ENCODE measurements at places on chromosomes 12 and 14.

GRCh38 chr12:3101309-3102024 lies 24.3 kb downstream of the TSPAN9 start:
- DNase-seq, result no peak

GRCh38 chr12:88625356-88625755 lies 45.1 kb upstream of the KITLG start:
- no peak for DNase-seq

DNA sequence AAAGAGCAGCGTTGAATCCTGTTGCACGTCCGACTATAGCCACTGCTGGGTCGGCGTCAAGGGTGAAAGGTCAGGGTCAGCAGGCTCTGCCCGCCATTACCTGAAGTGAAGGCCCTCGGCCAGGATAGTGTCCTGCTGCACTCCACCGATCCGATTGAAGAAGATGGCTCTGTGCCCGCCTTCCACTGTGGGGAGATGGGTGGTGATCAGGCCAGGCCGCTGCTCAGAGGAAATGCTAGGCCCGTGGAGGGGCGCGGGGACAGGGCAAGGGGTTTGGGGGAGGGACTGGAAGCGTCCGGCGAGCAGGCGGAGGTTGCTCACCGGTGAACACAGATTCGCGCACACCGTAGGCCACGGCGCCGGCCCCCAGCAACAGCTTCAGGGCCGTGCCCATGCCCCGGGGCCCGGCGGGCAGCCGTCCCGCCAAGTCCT lies 352 bp downstream of the PHB2 start:
- no peak for DNase-seq

DNA sequence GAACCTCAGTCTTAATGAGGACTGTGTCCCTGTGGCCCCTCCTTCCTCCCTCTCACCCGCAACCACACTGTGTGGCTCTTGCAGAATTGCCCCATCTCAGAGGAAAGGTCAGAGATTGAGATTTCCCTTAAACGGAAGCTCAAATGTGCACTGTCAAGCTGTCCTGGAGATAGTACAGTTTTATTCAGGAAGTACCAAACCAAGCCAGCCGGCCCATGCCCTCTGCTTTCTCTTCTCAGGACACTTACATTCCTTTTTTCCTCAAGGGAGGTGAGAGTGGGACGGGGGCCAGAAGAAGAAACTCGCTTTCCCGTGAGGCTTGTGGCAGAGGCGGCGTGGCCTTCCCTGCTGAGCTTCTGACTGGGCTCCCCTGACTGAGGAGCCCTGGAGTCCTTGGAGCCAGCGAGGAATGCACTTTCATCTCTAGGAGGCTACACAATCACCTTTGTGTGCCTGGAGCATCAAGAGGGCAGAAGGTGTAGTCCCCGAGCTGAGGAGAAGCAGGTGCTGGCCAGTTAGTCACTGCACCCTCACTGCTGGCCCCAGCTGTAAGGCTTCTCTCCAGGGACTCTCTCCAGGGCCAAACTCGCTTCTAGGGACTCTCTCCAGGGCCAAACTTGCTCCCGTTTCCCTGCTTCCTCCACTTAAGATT lies 24.1 kb upstream of the ATP2A2 start:
- DNase-seq, result no peak

DNA sequence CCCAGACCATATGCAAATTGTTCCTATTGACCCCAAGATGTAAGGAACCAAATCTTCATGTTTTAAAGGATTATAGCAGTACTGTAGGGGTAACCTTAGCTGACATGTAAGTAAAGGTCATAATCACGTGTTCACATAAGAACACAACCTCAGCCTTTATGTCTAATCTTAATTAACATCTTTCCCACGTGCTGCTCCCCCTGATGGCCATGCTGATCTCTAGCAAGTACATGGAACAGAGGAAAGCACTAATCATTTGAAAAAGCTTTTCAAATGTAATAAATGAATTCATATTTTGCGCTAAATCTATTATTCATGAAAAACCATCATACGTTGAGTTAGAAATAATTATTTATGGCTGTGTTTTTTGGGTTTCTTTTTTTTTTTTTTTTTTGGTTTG lies 30.5 kb upstream of the ITPR2 start:
- DNase-seq, result no peak

DNA sequence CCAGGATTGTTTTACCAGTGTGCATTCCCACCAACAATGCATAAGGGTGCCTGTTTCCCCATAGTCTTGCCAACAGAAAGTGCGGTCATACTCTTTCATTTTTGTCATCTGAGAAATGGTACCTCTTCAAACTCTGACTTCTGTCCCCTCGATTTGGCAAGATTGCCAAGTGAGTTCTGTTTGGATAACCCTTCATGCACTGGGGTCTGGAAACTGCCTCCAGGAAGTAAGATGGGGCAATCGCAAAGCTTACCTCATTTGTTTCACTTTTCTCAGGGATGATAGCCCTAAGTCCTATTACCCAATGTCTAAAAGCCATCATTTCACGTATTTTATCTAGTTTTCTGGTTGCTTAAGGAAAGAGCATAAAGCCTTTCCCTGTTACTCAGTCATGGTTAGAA lies 28.6 kb upstream of the NR1H4 start:
- DNase-seq, result no peak

DNA sequence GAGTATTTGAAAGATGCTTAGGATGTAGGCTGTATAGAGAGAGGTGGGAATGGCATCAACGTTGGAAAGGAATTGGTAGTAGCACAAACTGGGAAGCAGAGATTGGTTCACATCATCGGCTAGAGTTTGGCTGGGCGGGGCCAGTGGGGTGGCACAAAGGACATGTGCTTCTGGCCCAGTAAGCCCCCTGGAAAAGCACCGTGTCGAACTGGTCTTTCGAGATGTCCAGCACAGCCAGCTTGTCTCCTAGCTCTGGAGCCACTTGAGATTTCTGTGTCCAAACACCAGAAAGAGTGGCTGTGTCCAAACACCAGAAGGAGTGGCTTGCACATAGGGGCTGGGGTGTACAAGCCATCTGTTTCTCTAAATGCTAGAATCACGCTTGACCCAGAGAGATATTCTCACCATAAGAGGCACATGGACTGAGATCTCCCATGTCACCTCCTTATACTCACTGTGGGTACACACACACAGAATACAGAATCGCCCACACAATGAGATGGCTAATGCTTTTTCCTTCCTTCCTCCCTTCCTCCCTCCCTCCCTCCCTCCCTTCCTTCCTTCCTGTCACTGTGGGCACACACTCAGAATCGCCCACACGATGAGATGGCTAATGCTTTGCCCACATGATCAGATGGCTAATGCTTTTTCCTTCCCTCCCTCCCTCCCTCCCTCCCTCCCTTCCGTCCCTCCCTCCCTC lies 41.8 kb upstream of the KCNK13 start:
- no peak for DNase-seq

DNA sequence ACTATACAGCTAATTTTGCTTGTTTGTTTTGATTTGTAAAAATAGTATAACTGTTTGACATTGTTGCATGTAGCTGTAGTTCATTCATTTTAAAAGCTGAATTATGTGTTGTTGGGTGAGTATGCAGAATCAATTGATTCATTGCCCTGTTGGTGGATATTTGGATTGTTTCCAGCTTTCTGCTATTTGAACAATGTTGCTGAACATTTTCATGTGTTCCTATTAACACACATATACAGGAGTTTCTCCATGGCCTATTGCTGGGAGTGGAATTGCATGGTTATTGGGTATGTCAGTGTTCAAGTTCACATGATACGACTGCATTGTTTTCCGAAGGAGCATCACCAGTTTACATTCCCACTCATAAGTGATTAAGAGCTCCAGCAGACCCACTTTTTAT lies 75.3 kb downstream of the SRGAP1 start:
- DNase-seq, result no peak

- no peak for DNase-seq
Measured at GRCh38 chr14:66575014-66575413, 67.1 kb downstream of the GPHN start.

- no peak for DNase-seq
Measured at GRCh38 chr12:131188131-131189050, 234.7 kb downstream of the ADGRD1 start.

GRCh38 chr12:59055204-59055860 lies 135.0 kb upstream of the LRIG3 start:
- no peak for DNase-seq

DNA sequence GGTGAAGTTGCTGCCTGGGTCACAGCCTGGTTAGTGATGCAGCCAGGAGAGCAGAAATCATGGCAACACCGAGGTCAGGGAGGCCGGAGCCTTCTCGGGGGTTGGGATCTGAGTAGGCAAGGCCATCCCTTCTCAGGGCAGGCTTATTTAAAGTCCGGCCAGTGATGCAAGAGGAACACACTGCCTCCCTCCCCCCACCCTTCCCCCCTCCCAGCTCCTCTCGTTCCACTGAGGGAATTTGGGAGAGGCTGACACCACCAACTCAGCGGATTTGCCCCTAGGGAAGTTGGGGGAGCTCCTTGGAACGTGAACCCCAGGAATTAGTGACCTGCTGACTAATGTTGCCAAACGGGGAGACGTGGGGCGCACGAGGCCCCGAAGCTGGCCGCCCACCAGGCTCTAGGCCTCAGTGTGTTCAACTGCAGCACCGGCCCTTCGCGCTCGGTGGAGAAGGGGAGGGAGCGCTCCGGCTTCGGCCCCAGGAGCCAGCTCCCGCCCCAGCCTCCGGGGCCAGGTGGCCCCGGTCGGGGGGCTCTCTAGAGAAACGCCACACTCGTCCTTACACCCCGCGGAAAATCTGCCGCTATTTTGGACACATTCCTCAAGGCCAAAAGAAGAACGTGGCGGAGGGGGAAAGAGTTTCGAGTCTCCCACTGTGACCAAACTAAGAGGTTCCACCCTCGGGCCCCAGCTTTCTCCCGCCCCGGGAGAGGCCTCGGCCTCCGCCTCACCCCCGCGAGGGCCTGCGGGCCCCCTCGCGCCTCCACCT lies 1.6 kb downstream of the CTDSP2 start:
- DNase-seq, result no peak

Data from T-helper 22 cell (primary cell).